Fibroblast of skin of back (primary cell): ENCODE measurements at places on chromosomes 5 and 9.

DNA sequence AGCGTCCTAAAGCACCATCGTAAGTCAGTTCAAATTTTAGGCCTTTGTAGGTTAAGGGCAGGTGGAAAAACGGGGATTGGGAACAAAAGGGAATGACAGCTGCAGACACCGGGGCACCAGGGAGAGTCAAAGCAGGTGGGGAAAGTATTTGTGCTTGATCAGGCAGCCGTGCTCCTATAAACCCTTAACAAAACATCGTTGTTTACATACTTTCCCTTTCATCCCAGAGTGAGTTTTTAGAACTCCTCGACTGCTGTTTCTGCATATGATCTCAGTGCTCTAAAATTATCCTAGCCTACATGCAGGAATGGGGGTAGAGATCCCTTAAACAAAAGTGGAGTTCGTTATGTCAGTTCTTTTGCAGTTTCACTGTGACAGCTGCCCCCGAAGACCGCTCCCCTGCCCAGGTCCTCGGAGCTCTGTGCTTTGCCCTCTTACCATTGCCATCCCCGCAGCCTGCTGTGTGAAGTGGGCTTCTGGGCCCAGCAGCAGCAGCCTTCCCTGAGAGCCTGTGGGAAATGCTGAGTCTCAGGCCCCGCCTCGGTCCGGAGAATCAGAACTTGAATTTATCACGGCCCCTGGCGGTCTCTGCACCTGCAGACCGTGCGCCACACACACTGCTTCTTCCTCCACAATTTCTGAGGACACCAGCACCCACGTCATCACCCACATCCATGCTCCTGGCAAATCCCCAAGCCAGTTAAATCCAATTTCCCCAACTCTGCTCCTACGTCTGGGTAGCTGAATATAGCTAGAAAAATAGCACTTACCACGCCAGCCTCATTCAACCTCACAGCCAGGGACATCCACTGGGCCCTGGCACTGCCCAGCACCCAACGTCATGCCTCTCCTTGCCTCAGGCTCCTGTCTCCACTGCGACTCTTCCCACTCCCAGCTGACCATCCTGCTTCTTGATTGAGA lies 86.8 kb downstream of the NSUN2 start:
- DNase-seq = no peak

- DNase-seq = peak; percentile 52
Observed at GRCh38 chr9:79346350-79347020, 225.3 kb upstream of the TLE4 start.

DNA sequence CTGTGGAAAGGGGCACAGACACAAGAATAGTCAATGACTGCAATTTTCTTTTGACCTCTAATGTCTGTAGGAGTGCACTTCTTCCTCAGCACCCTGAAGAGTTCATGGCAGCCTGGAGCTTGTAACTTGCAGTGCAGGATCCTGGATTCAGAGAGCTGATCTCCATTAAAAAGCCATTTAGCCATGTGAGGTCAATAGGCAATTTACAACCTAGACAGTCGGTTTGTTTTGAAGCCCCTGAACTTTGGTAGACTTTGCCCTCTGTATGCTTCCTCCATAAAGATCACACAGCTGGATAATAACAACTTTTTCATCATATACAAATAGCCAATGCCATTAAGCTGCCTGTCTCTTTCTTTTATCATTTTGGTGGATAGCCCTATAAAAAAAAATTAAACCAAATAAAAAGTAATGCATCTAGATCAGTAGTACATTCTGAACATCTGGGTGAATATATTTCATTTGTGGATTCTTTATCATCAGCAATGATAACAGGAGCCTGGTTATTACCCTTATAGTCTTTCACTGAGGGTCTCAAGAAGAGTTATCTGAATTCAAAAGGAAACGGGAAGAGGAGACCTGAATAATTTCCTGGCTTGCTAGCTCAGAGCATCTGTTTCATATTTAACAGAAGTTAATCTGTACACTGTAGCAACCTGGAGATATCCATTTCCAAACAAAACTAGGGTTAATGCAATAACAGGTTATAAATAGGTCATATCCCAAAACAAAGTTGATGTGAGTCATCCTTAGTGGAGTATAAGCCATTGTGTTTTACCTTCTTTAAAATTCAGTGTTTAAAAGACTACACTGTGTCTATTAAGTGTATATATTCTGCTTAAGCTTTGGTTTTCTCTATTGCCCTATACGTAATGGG lies 193.8 kb upstream of the ACTBL2 start:
- DNase-seq = peak; percentile 14

GRCh38 chr5:157371655-157372471 lies 88.2 kb upstream of the NIPAL4 start:
- DNase-seq = peak; percentile 92

DNA sequence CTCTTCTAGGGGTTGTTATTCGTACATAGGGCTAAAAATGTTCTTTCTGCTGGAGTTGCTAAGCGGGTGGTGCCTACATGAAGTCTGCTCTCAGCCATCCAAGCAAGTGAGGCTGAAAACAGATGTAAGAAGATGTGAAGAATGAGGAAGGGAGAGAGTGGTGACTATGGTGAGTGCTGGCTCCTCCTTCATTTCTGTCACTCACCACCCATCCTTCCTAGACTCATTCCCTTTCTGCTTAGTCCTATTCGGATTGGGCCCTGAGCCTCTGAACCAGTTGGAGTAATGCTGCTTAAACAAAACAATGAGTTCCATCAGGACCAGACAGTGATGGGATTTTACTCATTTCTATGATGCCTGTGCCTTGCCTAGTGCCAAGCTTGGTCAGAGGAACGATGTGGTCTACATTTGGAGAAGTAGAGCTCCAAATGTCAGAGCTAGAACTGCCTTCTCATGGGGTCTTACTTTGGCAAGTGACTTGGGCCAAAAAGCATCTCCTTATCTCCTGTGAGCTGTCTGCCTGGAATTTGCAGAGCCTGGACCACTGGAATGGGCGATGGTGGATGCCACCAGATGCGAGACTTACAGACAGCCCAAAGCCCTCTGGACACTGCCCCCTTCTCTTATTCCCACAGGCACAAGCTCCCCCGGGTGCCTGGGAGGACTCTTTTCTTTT lies 192.9 kb downstream of the FBXL7 start:
- DNase-seq = peak; percentile 86

DNA sequence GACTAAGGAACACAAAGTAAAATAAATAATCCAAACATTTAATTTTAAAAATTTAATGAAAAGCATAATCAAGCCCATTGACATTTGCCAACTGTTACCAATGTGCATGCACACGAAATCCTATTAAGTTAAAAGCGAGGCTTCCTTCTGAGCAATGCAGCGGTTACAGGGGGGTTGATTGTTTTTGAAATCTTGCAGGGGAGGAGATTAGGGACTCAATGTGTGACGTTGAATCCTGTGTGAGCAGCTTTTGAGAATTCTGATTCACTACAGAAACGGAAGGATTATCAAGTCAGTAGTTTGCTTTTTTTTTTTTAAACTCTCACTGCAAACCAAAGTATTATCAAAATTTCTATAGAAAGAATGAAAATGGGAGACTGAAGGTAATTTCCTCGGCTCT lies 109.5 kb downstream of the PRKACG start:
- no peak for DNase-seq

GRCh38 chr9:25658571-25658970 lies 19.7 kb downstream of the TUSC1 start:
- no peak for DNase-seq

GRCh38 chr5:139671096-139671841 lies 23.1 kb downstream of the CXXC5 start:
- no peak for DNase-seq

DNA sequence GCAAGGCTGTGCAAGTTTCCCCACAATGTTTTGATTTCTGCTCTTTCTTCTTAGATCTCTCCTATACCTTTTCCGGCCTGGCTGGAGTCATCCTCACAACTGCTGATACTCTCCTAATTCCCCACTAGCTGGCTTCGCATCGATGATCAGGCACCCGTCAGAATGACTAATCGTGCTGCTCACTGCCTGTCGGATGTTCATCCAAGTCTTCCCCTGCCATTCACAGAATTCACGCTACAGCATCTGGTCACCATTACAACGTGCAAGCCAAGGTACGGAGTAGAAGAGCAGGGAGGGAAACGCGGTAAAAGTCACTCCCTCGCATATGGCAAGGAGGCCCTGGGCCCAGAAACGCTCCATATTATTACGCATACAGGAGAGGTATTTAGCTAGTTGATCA lies 35.1 kb downstream of the CDH10 start:
- DNase-seq = no peak

DNA sequence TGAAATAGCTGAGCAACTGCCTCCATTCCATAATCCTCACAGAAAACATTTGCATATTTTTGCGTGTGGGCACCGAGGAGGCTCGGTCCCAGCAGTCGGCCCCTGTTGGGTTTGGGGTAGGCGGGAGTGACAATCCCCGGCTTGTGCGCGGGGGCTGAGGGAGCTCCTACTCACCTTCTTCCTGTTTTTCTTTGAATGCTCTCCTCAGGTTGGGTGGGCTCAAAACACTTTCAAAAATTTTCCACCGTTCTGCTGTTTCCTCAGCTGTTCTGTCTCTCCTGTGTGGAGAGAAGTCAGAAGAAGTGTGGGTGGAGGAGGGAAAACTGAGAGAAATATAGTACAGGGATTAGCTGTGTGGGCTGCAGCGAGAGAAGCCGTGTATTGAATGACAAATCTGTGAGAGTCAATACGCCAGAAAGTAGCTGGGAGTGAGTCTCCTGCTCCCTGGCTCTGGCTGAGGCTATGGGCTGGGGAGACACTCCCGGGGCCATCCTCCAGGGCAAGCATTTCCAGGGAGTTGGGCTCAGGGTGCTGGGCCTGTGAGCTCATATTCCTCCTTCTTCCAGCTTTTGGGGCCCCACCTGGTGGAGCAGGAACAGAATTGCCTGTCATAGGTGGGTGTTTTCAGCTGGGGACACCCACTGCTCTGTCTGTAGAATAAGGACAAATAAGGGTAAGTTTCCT lies 84.7 kb downstream of the CMYA5 start:
- DNase-seq = peak; percentile 20

- no peak for DNase-seq
Observed at GRCh38 chr5:126492939-126493338, 69.7 kb downstream of the GRAMD2B start.

GRCh38 chr5:180211761-180212035 lies 2.7 kb upstream of the RASGEF1C start:
- no peak for DNase-seq

DNA sequence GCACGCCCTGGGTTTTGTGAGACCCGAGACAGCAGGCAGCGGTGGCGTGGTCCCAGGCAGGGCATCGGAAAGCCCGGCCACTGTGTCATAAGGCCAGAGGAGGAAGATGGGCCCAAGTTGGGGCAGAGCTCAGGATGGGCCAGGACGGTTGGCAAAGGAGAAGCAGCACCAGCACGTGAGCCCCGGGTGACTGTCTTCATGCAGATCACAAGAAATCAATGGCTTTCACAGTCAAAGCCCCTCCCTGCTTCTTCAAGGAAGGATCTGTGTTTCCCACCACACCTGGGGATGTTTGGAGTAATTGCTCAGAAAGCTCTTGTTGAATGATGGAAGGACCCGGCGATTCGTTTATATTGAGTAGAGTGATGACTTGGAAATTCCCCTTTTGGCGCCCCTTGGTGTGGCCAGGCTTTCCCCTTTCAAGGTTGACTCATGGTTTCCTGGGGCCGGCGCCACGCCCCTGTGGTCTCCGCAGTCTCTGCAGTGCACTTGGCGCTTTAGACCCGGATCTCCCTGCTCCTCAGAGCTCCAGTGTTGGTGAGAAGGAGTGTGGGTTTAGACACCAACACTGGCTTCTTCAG lies 52.1 kb downstream of the IL31RA start:
- DNase-seq = no peak

DNA sequence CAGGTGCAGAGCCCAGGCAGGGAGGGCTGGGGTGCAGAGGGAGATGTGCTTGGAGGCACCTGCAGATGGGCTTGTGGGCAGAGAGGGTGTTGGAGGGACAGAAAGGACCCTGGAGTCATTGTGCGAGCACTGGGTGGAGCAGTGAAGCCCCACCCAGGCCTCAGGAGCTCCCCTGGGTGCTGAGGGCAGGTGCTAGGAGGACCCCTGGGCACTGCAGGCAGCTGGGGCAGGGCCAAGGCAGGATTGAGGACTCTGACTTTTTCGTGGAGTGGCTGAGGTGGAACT lies 10.3 kb upstream of the SLC6A18 start:
- DNase-seq = no peak

DNA sequence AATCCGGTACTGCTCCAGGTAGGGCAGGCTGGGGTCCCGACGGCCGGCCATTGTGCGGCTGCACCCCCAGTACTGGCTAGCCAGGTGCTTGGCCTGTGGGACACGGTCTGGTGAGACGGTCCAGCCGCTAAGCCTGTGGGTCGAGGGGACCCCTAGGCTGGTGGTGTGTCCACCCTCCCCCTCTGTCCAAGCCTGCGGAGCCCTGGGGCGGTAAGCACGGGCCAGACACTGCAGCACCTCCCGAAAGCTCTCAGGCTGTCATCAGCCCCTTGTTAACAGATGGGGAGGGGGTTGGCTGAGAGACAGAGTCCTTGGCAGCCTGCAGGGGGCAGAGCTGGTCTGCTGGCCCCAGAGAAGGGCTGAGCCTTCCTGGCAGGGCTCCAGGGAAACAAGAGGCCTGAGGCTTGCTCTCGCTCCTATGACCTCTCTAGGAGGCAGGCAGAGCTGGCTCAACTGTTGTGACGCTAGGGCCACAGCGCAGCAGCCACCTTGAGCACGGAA lies 11.8 kb upstream of the MRNIP start:
- DNase-seq = peak; percentile 53
